ENCODE measurements at places on chromosomes 7 and 10.

DNA sequence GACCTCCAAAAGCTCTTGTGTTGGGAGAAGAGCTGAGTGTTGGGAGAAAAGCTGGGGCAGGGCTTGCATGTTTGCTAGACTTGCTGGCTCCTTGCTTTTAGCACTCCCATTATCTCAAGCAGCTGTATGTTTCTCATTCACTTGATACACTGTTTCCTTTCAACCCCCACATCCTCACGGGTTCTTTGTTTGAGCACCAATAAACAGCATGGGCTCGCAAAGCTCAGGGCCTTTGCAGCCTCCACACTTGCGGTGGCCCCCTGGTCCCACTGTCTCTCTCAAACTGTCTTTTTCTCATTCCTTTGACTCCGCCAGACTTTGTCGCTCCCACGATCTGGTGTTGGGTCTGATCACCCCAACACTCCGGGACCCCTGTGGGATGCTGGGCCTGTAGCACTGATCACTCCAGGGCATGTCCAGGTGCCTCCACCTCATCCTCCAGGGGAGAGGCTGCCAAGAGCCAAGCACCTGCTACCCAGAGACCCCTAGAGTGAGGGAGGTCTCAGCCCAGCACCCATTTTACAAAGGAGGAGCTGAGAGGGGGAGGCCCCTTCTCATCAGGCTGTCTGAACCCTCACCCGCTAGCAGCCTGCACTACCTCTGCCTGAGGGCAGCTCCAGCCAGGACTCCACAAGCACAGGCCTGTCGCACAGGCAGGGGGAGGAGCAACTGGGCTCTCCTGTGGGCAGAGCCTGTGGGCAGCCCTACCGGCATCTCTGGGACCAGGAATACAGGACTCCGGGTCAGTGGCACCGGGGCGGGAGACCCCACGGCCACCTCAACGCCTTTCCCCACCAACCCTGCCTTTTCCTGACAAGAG, 49.1 kb upstream of the MSMB start:
- DNase-seq: no peak

DNA sequence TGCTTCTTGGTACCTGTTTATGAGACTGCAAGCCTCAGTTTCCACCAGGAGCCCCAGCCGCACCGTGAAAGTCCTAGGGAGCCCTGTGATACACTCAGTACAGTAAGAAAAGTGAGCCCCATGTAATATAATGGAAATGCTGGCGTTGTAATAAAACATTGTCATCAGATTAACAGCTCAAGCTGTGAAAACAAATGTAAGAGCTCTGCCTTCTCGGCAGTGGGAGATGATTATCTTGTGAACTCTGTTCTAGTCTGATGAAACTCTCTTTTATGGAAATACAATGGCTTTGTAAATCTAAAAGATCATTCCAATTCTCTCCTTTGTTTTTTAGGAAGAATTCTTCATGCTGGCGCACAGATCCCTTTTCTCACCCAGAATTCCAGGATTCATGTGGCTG, 299.9 kb downstream of the ABCA13 start:
- no peak for DNase-seq

DNA sequence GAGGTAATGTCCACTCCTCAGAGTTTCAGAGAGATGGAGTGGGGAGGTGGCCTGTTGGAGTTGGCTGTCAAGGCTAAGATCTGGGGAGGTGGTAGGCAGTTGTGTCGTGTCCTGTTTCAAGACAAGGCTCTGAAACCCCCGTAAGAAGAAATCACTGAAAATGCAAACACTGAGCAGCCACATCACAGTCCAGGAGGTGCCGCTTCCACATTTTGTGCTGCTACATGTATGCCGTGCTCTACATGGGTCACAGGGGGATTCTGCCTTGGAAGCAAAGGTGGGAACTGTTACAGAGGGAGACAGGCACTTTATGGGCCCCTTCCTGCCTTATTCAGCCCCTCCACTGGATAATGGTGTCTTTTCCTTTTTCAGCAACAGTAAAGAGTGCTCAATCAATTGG, 11.9 kb downstream of the WDR91 start:
- no peak for DNase-seq

DNA sequence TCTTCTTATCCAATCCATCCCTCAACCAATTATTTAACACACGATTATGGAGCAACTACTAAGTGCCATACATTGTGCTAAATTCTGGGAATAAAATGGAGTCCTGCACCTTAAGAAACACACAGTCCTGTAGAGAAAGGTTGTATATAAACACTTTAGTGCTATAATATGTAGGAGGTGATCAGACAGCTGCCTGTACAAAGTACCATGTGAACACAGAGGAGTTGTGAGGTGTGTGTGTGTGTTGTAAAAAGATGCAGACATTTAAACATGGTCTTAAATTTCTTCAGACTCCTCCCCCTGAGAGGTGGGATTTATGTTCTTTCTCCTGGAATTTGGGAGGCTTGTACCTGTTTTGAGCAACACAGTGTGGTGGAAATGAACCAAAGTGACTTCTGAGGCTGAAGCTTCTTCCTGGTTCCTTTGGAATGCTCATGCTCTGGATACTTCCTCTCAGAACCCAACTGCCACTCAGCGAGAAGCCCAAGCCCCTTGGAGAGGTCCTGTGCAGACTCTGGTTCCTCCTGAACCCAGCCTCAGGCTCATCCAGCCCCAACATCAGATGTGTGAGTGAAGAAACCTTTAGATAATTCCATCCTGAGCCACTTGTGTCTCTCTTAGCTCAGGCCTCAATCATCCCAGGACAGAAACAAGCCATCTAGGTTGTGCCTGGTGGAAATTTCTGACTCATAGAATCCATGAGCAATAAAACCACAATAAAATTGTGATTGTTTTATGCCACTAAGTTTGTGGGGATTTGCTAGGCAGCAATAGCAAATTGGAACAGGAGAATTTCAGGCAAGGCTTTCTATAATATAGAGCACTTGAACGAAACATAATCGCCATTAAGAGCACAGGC, 161.2 kb upstream of the FAM3C start:
- no peak for DNase-seq

- DNase-seq: no peak
Observed at GRCh38 chr7:118511146-118511545, 286.6 kb downstream of the ANKRD7 start.

DNA sequence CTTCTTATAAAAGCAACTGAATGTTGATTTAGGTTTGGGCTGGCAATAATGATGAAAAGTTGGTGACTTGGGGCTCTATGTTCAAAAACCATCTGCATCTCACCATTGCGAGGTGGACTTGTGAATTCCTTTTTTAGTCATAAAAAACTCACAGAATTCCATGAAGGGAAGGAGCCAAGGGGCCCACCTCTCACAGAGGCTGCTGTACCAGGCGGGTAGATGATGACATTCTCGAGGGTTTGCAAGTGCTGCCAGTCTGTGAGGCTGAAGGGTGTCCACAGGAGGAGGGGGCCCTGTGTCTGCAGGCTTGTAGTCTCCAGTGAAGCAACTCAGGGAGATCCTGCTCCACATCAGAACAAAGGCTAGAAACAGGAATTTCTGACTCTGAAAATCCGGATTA, 195.5 kb upstream of the ZNF32 start:
- DNase-seq: no peak

- no peak for DNase-seq
Observed at GRCh38 chr7:96837593-96837992, 127.9 kb upstream of the SEM1 start.

- DNase-seq: no peak
Observed at GRCh38 chr7:159098811-159099655, 45.6 kb downstream of the VIPR2 start.

DNA sequence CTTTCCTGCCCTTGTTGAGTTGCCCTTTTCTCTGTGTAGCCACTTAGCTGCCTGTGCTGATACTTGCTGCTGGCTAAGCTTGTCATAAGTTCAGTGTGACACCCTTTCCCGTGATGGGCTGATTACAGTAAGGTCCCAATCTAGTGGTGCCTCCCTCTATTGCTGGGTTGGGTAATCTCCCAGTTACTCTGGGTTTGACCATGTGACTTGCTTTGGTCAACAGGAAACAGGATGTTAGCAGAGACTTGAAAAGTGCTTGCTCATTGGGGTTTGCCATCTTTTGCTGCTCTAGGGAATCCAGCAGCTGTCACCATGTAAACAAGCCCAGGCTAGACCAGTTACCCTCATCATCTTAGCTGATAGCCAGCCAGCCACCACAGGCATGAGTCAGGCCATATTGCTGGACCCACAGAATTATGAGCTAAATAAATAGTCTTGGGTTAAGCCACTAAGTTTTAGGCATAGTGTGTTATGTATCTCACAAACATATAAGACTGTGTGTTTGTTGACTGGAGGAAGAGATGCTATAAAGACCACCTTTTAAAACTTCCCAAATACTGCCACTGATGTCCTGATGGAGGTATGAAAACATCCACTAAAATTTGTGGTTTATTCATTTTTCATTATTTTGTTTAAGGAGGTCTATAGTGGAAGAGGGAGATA, 4.0 kb upstream of the LEP start:
- no peak for DNase-seq

DNA sequence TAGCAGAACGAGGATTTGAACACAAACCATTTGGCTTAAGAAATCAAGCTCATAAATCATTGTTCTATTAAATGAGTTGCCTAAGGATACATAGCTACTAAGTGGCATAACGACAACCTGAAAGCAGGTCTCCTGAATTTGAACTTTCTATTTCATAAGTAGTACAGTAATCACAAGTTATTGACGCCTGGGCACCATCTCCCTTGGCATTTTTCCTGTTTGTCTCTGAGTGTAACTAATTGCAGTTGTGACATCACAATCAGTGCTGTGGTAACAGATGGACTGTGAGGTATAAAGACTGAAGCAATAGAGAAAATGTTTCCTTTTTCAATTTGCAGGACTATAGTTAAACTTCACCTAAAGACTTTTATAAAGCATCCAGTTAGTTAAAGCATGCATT, 6.4 kb upstream of the CSTF2T start:
- DNase-seq: no peak

- DNase-seq: no peak
Observed at GRCh38 chr10:62687230-62687748, 117.2 kb upstream of the ADO start.

GRCh38 chr10:68153473-68154210, 44.4 kb downstream of the MYPN start:
- peak; percentile 71 for DNase-seq

DNA sequence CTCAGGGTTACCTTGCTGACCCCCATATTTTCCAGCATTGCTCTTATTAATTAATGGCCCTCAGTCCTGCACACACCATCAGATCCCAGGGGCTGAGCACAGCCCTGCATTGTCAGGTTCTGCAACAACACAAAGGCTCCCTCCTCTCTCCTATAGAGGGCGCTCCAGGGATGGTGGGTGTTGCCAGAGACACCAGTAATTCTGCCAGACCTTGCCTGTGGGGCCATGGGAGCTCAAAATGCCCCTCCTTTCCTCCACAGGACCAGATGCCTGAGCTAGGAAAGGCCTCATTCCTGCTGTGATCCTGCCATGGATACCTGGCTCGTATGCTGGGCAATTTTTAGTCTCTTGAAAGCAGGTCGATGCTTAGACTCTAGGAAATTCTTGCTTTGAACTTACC, 42.8 kb upstream of the PRSS58 start:
- no peak for DNase-seq

- no peak for DNase-seq
Observed at GRCh38 chr10:118729641-118730258, 25.0 kb downstream of the CACUL1 start.

GRCh38 chr7:28354601-28355402, 57.5 kb upstream of the CREB5 start:
- peak; percentile 15 for DNase-seq

DNA sequence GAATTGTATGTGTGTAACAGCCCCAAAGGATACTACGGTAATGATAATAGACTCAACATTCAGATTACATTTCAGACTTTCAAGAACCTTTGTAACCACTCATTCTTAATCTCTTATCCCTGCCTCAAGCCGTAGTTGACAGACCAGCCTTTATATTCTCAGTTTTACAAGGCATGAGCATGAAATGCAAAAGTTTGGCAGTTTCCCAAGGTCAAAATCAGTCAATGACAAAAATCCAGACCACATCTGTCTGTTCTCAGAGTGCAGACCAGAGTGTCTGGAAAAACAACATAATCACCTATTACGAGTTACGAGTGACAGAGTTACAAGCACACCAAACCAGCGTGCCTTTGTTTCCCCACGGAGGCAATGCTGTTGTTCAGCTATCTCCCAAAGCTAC, 178.6 kb upstream of the LRGUK start:
- DNase-seq: peak; percentile 53

All from BE2C (cell line).